ENCODE measurements at places on chromosomes 3 and 15.

DNA sequence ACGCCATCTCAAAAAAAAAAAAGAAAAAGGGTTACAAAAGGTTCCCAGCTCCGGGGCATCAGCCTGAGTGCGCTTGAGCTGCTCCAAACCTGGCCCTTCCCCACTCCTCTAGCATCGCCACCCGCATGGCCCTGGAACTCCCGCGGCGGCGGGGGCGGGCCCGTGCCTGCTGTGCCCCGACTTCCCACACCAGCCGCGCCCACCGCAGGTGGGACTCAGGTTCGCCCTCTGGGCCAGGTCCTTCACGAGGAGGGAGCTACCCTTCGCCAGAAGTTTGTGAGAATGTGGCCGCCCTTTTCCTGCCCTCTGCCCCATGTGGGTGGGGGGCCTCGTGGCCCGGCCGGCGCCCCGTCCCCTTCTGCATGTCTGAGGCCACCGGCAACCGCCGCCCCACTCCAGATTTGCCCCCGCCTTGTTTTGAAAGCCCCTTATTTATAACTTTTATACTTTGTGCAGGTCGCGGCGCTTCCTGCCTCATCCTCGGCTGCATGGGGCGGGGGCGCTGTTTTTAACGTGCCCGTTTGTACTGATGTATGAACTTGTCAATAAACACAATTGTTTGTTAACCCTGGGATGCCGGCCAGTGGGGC is 507 bp upstream of the JMJD7 start:
- DNase-seq: no peak

- DNase-seq: no peak
These were observed 24.8 kb downstream of the TMOD2 start for GRCh38 chr15:51775967-51776816.

GRCh38 chr3:86229086-86229774 is 761.7 kb downstream of the VGLL3 start:
- DNase-seq: no peak

GRCh38 chr3:66394019-66394752 is 106.6 kb downstream of the LRIG1 start:
- no peak for DNase-seq

DNA sequence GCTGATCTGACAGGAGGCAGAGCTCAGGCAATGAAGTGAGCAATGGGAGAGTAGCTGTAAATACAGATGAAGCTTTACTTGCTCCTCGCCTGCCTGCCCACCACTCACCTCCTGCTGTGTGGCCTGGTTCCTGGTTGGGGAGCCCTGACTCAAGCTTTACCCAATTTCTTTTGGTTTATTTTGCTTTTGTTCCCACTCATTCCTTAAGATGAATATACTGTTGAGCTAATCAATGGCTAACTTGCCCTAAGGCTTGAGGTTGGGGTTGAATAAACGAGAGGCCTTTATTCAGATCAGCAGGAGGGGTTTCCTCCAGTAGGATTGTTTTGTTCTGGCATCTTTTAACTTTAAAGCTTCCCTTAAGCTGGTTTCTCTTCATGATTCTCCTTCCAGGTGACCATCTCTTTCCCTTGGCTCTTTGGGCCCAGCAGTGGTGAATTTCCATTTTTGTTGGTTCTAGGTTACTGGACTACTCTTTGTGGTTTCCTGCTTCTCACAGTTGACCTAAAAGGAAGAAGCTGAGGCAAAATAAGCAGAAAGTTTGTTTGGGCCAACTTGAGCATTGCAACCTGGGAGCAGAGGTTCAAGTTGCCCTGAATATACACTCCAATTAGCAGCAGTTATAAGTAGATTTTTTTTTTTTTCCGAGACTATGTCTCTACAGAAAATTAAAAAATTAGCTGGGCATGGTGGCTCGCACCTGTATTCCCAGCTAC is 44.4 kb downstream of the STARD9 start:
- no peak for DNase-seq

DNA sequence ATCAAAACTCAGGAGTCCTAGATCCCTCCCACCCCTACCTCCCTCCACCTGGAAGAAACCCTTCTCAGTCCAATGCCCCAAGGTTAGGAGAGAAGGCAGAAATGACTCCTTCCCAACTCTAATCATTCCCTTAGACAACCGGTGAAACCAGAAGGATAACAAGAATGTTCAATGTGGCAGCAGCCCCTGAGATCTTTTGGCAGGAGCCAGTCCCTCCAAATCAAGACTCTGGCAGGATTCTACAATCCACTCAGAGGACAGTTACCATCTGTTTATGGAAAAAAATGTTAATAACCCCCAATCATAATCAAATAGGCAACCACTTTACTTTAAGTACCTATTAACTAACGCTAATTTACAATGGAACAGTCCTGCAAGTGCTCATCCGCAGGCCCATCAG is 136.5 kb downstream of the NTRK3 start:
- DNase-seq: no peak

- no peak for DNase-seq
These were observed 3.3 kb downstream of the JAGN1 start for GRCh38 chr3:9893739-9894138.

- no peak for DNase-seq
These were observed 18.3 kb downstream of the ANP32A start for GRCh38 chr15:68802373-68802772.

GRCh38 chr3:149969110-149969939 is 1.4 kb downstream of the PFN2 start:
- peak; percentile 27 for DNase-seq

DNA sequence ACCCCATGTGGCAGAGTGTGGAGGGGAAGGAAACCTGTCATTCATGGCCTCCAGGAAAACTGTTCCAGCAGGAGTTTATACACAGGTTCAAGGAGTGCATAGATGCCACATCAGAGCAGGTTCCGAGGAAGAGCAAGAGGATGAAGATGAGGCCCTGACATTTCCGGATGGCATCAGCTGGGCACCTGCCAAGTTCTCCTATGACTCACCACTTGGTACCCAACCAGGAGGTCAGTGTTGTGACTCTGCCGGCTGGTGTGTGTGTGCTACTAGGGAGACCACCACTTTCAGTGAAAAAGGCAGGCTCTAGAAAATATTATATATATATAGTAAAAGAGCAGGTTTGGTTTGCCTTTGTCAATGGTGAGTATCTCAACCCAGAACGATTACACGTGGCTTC is 69.3 kb downstream of the NTRK3 start:
- no peak for DNase-seq

DNA sequence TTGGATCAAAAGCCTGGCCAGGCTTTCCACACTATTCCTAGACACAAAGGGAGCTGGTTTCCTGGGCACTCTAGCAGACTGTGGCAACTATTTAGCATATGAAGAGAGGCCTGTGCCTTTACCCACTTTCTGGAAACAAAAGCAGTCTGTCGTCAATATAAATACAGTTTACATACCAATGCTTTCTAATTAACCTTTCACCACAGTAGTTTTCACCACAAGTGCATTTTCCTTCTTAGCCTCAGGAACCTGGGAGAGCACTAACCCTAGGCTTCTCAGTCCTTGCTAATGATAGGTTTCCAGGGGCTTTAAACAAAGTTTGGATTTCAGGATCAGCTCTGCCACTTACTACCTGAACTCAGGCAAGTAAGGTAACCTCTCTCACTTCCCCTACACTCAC is 499.1 kb downstream of the MAGI1 start:
- no peak for DNase-seq

GRCh38 chr3:114005481-114005880 is 50.8 kb downstream of the CCDC191 start:
- DNase-seq: no peak

DNA sequence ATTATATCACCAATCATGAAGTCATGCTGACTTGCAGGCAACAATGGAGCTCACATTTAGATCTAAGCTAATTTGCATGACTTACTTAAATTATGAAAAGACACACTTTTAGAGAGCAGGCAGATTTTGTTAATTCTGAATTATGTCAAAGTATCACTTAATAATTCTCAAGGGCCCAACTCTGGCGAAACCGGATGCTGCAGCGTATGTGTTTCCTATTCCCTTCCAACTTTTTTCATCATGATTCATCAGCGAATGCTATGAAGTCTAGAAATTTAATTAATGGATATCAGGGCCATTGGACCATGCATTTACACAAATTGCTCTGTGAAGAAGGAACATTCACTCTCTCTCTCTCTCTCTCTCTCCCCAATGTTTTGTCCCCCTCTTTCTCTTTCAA is 63.5 kb upstream of the GOLGA8A start:
- no peak for DNase-seq

- no peak for DNase-seq
These were observed 698.9 kb downstream of the DIPK2A start for GRCh38 chr3:144670571-144670970.

- no peak for DNase-seq
These were observed 440.7 kb upstream of the ARHGEF26 start for GRCh38 chr3:153680526-153680925.

- no peak for DNase-seq
These were observed 134.5 kb upstream of the AADACL2 start for GRCh38 chr3:151599103-151599672.

- no peak for DNase-seq
These were observed 104.5 kb downstream of the TFG start for GRCh38 chr3:100813828-100814227.

DNA sequence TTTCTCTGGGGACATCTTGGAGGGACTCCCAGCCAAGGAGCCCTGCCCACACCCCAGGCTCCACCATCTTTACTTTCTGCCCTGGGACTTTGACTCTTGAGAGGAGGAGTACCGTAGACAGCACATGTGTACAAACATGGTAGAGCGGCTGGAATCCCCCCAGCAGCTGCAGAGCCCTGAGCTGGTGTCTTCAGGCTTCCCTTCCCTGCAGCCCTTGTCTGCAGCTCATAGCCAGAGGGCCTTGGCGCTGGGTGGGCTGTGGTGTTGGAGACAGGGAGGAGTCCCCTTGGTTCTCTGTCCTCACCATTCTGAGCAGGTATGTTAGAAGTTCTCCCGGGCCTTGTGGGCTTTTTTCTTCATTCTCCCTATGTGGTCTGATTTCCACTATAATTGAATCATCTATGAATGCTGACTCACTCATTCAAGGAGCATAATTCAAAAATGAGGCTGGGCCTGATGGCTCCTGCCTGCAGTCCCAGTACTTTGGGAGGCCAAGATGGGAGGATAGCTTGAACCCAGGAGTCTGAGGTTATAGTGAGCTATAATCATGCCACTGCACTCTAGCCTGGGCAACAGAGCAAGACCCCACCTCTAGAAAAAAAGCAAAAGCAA is 97.8 kb upstream of the MEF2A start:
- no peak for DNase-seq

DNA sequence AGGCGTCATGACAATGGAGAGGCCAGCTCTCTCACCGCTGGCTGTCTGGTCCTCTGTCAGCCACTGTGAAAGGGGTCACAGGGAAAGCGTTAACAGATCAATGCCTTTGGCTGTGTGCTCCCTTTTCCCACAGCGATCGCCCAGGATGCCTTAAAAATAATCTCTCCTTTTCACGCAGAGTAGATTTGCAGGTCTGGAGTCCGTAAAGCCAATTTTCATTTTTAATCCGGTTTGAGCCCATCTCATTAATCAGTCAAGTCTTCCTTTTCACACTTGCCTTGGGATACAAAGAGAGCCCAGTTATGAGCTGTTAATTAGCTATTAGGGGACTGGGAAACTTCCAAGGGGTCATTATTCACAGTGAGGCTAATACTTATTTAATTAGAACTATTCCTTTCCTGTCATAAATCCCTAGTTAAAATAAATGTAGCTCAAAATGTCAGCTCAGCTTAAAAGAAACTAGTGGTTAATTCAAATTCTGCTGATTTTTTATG is 104.3 kb upstream of the RASGRP1 start:
- DNase-seq: no peak

DNA sequence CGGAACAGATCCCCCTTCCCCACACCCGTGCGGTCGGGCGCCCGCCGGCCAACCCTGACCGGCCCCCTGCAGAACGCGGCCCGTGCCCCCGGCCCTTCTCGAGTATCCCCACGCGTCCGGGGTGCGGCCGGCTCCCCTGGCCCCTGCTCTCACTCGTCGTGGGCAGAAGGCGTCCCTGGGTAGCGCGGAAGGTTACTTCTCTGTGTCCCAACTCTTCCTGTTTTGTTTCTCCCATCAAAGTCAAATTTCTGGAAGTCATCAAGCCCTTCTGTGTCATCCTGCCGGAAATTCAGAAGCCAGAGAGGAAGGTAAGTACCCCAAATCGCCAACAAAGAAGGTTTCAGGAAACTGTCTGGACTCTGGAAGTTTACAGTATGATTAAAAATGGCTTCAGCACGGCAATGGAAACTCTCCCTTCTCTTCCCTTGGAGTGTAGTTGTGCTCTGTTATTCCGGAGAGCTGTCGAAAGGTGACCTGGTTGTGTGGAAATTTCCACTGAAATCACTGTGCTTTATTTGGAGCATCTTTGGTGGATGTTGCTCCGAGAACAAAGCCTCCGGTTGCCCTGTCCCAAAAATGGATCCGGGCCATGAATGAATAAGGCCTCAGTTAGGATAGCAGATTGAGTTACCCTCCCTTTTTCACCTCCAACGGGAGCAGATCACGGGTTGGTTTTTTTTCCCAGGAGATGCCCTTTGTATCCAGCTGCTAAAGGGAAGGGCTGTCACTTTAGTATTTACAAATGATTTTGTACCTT is 536 bp downstream of the SEC61A1 start:
- no peak for DNase-seq

DNA sequence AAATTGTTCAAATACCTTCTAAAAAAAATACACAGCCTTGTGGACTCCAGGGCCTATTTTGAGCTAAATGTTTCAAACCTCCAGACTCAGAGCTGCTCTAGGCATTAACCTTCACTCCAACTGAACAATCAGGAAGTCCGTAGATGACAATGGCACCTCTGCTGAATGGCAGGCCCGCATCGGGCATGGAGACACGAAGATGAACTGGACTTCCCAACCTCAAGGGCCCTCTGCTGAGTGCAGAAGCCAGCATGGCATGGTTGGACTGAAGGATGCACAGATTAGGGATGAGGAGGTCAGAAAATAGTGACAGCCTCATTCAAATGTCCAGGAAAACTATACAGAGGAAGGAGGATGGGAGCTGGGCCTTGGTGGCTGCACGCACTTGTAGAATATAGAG is 2.2 kb downstream of the FAM174B start:
- no peak for DNase-seq

DNA sequence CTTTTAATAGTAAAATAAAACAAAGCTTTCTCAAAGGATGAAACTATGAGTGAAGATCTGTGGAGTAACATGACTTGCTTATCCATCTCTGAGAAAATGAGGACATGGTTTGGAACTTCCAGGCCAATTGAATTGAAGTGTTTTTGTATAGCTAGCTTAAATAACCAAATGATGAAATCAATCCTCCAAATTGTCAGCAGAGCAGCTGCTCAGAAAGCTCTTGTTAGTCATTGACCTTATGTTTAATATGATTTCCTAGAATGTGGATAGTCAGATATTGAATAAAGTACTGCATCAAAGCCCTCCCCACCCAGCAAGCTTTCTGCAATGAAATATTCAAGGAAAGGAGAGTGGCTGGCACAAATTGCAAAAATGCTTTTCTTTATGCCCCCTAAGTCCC is 437.2 kb downstream of the MFSD1 start:
- no peak for DNase-seq

GRCh38 chr3:126361211-126361610 is 4.0 kb upstream of the KLF15 start:
- DNase-seq: no peak

GRCh38 chr15:84666373-84666772 is 8.4 kb upstream of the NMB start:
- no peak for DNase-seq

- DNase-seq: no peak
These were observed 1.4 kb downstream of the GYG1 start for GRCh38 chr3:148992635-148993255.

Data from epithelial cell of prostate (primary cell).